ENCODE measurements at places on chromosomes 1 and 21. TPM values are rescaled to one million over a fixed set of nuclear protein-coding genes. Genes with fewer than 3 reads are reported as not detected.

The LRRC7 gene
- 0.16 TPM for total RNA-seq

The GLMP gene
- total RNA-seq, result 85.2 TPM

The TESK2 gene
- total RNA-seq, result 4.2 TPM

The ST6GALNAC3 gene
- 1.9 TPM for total RNA-seq

The ERG gene
- not detected for total RNA-seq

The DIO1 gene
- not detected for total RNA-seq

The PADI2 gene
- 0.32 TPM for total RNA-seq

The RIPPLY3 gene
- 0.16 TPM for total RNA-seq

The KRTAP19-1 gene
- not detected for total RNA-seq

The FGGY gene
- total RNA-seq, result 26.4 TPM

The RPTN gene
- total RNA-seq, result not detected

The IL20 gene
- not detected for total RNA-seq

The FNDC7 gene
- not detected for total RNA-seq
